ENCODE measurements at places on chromosomes 3 and 15. TPM values are rescaled to one million over a fixed set of nuclear protein-coding genes. Genes with fewer than 3 reads are reported as not detected.

Gene HGD
- total RNA-seq = 5.2 TPM

Gene TIGIT
- total RNA-seq = 0.32 TPM

Gene MUC20
- 1.3 TPM for total RNA-seq

Gene WDR76
- total RNA-seq = 3.4 TPM

Gene AAGAB
- 26.4 TPM for total RNA-seq

Gene PRR20G
- total RNA-seq = not detected
